ENCODE measurements at places on chromosomes 11 and 22.
A peak's percentile ranks its signal among the peaks of the same experiment; 100 is the strongest.

- no peak for DNase-seq
Measured at GRCh38 chr11:125569915-125570621, 791 bp downstream of the EI24 start.

DNA sequence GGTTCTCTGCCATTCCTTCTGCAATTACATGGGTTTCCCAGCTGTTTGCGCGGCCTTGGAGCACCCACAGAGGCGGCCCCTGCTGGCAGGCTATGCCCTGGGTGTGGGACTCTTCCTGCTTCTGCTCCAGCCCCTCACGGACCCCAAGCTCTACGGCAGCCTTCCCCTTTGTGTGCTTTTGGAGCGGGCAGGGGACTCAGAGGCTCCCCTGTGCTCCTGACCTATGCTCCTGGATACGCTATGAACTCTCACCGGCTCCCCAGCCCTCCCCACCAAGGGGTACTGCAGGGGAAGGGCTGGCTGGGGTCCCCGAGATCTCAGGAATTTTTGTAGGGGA, 2.6 kb downstream of the RCE1 start:
- DNase-seq = no peak

DNA sequence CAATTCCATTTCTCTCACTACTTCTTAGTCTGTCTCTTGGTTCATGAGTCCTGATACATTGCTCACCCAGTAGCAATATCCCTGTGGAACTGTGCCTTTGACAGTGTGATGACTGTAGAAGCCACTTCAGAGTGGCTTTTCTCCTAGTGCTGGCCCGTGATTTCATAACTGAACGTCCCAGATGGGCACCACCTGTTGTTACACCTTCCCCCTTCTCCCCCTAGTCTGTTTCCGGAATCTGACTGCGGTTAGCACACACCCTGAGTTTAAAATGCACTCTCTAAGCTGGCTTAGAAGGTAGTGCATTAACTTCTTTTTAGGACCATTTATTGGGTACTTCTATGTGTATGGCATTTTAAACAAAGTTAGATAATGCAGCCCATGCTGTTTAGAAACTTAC, 83.0 kb downstream of the ALX4 start:
- DNase-seq = no peak

DNA sequence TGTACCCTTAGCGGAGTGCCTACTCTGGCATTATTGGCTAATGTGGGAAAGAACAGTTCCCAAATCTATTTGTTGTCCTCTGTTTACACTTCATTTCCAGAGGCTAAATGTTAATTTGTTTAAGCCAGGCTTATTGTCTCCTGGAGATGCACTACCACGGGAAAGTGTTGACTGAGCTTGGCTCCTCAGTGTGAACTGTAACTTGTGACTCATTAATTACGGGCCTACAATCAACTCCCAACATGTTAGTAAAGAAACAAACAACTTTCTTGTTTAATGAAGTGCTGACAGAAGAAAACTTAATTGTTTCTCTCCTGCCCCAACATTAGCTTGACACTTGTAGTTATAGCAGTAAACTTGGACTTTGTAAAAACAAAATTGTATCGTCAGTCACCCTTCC, 130.4 kb downstream of the ATXN10 start:
- DNase-seq = no peak

DNA sequence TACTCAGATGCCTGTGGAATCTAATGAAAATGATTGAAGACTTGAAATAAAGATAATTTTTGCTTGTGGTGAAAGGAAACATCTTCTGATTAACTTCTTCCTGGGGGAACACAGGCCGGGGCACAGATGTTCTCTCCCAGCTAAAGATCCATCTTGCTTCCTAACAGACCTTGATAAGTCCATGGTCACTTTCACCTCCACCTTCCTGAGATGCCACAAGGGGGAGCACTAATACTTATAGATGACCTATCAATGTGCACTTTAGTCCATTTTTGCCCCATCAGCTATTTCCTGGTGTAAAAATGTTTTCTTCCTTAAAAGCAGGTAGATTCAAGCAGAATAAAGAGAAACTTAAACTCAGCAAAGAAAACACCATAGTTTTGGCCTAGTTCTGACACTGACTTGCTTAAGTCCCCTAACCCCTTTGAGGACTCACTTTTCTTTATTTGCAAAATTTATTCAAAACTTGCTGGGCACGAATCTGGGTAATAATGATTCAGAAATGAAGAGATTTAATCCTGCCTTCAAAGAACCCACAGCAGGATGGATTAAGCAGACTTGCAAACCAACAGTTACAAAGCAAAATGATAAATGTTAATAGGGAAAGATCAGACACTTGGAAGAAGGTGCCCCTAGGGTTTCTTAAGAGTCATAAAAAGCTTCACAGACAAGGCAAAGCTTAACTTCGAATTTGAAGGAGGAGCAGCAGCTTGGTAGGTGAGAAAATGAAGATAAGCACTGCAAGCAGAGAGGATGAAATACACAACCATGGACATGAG, 158.7 kb downstream of the RAB38 start:
- peak; percentile 17 for DNase-seq

GRCh38 chr22:44664149-44664548, 37.9 kb upstream of the PRR5 start:
- peak; percentile 21 for DNase-seq

GRCh38 chr22:44870021-44870420, 117.6 kb downstream of the ARHGAP8 start:
- no peak for DNase-seq

- DNase-seq = no peak
Measured at GRCh38 chr11:10494636-10495463, 39.8 kb downstream of the AMPD3 start.

GRCh38 chr11:47399860-47400767, 8.3 kb upstream of the SLC39A13 start:
- DNase-seq = no peak

- no peak for DNase-seq
Measured at GRCh38 chr22:38744981-38745380, 10.8 kb downstream of the SUN2 start.

- DNase-seq = no peak
Measured at GRCh38 chr22:24763872-24764485, 10.5 kb downstream of the PIWIL3 start.

DNA sequence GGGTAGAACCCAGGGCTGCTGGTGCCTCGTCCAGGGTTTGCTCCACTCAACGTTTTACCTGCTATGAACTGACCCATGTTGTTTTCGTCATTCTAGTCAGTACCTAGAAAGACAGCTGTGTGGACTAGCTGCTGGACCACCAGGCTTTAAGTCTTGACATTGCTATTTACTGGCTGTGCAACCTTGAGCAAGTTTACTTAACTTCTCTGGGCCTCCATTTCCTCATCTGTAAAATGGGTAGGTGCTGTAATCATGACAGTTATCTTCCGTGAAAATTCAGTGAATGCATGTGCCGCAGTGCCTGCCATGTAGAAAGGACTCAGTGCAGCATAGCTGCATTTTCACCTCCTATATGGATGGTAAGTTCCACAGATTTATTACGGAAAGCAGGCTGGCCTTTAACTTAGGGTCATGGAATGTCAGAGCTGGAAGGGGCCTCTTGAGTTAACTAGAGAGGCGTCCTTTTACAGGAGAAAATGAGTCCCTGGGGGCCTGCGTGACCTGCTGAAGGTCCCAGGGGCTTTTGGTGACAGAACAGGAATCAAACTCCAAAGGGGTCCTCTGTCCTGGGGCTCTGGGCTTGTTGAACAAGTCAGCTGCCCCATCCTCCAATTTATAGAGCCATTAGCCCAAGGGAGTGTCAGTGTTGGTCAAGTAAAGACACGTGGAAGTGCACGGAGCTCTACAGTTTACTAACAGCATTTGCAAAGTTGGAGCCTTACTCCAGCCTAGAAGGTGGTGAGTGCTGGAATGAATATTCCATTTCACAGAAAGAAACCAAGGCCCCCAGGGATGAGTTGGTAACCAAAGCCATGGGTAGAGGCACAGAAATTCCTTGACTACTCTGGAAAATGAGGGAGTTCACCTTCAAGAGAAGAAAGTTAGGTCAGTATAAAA, 12.0 kb upstream of the MALAT1 start:
- no peak for DNase-seq

DNA sequence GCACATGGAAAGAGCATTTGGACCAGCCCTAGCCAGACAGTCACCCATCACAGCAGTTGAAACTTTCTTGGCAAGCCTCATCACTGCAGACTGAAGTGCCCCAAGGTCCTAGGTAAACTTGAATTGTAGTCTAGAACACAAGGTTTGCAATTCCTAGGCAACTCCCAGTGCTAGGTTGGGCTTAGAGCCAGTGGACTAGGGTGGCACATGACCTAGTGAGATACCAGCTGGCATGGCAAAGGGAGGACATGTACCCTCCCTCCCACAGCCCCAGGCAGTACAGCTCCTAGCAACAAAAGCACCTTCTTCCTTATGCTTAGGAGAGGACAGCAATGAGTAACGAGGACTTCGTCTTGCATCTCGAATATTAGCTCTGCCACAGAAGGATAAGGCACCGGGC, 889.5 kb downstream of the JRKL start:
- DNase-seq = no peak

- DNase-seq = no peak
Measured at GRCh38 chr11:113351068-113351450, 36.5 kb upstream of the ANKK1 start.

- no peak for DNase-seq
Measured at GRCh38 chr11:65157336-65157735, 12.7 kb upstream of the SPDYC start.

DNA sequence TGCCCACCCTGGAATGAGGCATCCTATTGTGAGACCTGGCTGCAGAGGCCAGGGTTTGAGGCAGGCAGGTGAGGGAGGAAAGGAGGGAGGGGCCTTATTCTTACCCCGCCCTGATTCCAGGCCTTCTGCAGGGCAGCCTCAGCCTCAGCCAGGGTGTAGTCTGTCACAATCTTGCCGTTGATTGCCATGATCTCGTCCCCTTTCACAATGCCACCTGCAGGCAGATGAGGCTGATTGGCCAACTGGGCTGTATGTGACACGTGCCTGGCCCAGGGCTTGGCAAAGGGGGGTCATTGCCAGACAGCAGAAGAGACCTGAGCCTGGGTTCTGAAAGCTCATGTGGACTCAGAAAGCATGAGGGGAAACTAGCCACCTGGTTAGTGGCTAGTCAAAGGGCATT, 21.4 kb upstream of the ABCC8 start:
- no peak for DNase-seq

GRCh38 chr11:72569966-72570892, 104.0 kb downstream of the PDE2A start:
- DNase-seq = no peak

GRCh38 chr22:45493286-45493771, 9.4 kb upstream of the FBLN1 start:
- DNase-seq = no peak

- DNase-seq = no peak
Measured at GRCh38 chr22:45686836-45687235, 15.2 kb downstream of the ATXN10 start.

DNA sequence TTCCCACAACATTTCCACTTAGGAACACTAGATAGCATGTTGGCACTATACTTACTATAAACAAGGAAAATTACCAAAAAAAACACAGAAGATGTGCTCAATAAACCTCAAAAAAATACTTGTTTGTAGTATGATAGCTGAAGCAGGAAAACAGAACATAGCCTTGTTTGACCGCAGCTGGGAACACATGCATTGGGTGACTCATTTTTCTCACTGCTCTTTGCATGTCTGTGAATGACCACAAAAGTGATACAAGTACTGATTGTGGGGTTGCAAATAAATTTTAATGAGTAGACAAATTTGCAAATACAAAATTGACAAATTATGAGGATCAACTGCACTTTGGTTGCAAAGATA, 22.8 kb upstream of the GUCY1A2 start:
- no peak for DNase-seq

GRCh38 chr22:37077802-37078448, 26.4 kb downstream of the KCTD17 start:
- DNase-seq = peak; percentile 78

DNA sequence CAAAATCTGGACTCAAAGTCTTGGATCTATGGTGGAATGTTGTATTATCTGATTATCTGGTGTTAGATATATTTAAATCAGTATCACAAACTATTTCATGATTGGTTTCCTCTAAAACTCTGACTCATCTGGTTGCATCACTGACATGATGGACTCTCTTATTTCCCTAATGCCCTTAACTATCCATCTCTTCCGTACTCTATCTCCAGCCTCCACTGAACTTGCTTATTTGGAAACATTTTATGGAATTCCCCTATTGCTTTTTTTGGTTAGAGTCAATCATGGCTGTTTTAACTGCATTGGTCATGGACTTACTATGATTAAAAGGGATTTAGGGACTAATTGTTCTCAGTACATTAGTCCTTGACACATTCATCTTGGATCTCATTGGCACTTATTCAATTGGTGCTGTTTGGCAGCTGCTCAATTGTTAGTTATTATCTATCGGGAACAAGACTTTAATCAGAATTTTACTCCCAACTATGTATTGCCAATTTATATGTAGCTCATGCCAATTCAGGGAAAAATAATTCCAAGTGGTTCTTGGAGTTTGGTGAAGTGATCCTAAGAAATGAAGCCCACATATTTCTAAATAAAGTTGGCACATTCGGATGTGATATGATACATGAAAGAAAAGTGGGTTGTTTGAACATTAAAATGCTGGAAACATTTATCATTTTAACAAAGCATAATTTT, 942.0 kb upstream of the CCDC90B start:
- no peak for DNase-seq

GRCh38 chr11:32003335-32003734, 87.5 kb upstream of the RCN1 start:
- DNase-seq = no peak

DNA sequence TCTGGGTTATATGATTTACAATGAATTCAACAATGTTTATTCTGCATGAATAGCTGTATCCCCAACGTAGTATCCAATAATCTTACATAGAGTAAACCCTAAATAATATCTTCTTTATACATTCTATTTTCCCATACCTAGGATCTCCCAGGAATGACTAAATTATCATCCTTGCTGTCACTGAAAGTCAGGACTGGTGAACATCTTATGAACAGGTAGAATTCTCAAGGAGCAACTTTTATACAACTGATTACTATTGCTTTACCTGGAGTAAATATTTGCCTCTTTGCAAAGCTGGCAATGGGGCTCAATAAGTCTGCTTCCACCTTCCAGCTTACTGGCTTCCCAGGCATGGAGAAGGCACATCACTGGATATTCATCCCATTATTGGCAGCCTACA, at the start of gene OR51B6:
TSS of gene OR51B6 (plus strand) at position 301 of the 400 bp plus-strand sequence. CDS start at position 301, 0 bp downstream.
- no peak for DNase-seq

DNA sequence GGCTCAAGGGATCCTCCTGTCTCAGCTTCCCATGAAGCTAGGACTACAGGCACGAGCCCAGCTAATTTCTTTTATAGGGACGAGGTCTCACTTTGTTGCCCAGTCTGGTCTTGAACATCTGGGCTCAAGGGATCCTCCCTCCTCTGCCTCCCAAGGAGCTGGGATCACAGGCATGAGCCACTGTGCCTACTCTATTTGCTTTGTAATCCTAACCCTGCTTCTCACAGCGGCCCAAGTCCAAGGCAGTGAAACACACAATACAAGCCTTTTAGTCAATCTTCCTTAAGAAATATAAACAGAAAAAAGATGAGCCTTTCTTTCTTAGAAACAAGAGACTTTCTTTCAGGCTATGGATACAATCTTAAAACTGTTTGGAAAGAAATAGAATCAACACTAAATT, 115.2 kb upstream of the SORL1-AS1 start:
- DNase-seq = no peak

- peak; percentile 61 for DNase-seq
Measured at GRCh38 chr11:65927904-65928397, 8.7 kb downstream of the DRAP1 start.

- no peak for DNase-seq
Measured at GRCh38 chr11:107385361-107385981, 72.2 kb downstream of the CWF19L2 start.

- no peak for DNase-seq
Measured at GRCh38 chr11:19059833-19060232, 684 bp downstream of the MRGPRX2 start.
